Activated CD4-positive, alpha-beta T cell treated with anti-CD3 and anti-CD28 coated beads, Interleukin-2, amount 10 ng/mL, durations not matched to agents 7 days and 5 days (primary cell): ENCODE measurements at places on chromosomes 5 and 9.

DNA sequence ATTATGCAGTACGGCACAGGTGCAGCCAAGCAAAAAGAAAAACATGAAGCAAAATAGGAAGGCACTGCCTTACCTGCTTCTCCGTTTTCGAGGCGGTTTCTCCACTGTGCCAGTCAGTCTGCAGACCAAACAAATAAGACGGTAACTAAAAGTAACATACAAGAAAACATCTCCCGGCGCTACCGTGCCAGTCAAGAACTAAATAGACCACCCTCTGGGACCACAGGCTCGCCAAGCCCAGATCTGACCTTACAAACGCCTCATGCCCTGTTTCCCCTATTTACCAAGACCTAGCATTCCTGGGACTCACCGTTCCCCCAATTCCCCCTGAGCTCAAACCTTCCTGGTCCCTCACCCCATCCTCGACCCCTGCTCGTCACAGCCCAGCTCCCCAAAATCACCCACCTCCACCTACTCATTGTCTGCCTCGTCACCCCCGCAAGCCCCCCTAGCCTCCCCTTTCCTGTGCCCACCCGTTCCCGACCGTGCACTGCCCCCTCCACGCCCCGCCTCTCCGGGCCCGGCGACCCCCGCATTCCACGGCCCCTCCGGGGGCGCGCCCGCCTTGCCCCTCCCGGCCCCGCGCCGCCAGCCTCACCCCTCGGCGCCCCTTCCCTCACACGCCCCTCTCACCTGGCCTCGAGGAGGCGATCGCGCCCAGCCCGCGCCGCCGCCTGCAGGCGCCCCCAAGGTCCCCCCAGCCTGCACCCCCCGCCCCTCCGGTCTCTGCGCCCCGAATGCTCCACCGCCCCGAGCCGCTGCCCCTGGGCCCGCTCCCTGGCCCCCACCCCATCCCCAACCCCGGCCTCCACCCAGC lies 560 bp downstream of the SCAI start:
- DNase-seq: peak; percentile 23

- DNase-seq: no peak
These were observed 194.4 kb downstream of the IZUMO3 start for GRCh38 chr9:24351258-24351657.

DNA sequence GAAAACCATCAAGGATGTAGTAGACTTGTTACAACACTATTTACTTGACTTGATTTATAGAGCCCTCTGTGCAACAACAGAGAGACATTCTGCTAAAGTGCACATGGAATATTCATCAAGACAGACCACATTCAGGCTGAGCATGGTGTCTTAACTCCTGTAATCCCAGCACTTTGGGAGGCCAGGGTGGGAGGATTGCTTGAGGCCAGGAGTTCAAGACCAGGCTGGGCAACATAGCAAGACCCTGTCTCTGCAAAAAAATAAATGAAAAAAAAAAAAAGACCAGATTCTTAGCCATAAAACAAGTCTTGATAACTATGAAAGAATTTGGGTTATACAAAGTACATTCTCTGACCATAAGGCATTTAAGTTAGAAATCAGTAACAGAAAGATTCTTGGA lies 25.3 kb downstream of the DENND4C start:
- no peak for DNase-seq

GRCh38 chr9:80648336-80648735 lies 1041.0 kb downstream of the TLE1 start:
- DNase-seq: no peak

- no peak for DNase-seq
These were observed 100.6 kb downstream of the FSTL4 start for GRCh38 chr5:133511653-133512235.

- no peak for DNase-seq
These were observed 61.3 kb downstream of the GLIS3 start for GRCh38 chr9:4238522-4238921.

- DNase-seq: no peak
These were observed 213.3 kb upstream of the FBXL7 start for GRCh38 chr5:15286650-15287049.

DNA sequence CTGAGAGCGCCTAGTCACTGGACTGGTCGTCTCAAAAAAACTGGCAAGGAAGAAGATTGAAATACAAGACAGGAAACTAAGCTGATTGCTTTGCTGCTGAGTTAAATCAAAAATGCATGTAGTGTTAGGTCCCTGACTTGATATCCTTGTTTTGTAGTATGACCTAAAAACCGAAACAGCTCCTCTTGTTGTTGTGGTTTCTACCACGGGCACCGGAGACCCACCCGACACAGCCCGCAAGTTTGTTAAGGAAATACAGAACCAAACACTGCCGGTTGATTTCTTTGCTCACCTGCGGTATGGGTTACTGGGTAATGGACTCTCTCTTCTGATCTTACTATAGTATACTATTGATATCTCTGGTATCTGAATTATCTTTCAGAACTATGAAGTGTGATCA lies 4.3 kb downstream of the MTRR start:
- peak; percentile 41 for DNase-seq

GRCh38 chr9:137876781-137877386 lies 698 bp upstream of the CACNA1B start:
- no peak for DNase-seq

DNA sequence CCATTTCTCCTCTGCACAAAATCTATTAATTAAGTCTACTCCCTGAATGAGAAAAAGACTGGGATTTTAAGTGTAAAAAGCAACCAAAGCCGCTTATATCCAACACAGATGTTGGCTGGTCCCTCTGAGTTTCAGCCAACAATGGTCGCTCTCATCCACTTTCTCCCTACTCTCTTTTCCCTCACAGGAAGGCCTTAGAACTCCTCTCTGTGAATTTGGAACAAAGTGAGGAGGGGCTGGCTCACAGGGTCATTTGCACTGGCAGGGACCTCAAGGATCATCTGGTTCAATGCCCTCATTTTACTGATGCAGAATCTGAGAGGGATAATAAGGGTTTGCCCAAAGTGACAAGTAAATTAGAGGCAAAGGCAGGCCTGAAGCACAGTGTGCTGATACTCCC lies 64.0 kb downstream of the DPYSL3 start:
- no peak for DNase-seq

- no peak for DNase-seq
These were observed 43.0 kb downstream of the PRRC2B start for GRCh38 chr9:131436865-131437271.

- no peak for DNase-seq
These were observed 209.8 kb downstream of the CWC27 start for GRCh38 chr5:64978546-64978945.

DNA sequence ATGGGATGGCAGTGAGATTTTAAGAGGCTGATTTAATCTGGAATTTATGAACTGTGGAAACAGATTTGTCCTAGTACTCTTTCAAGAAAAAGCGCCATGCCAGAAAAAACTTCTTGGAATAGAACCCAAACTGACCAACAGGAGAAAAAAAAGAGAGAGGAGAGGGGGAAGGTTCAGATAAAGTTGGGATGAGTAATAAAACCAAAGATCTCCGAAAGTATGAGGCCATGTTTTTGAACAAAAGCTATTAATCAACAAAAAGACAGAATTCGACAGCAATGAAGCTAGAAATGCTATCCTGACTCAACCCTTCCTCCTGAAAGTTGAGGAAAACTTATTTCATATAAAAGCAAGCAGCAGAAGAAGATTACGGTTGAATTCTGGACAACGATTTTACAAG lies 135.5 kb downstream of the CEMIP2 start:
- no peak for DNase-seq

- DNase-seq: no peak
These were observed 273.1 kb downstream of the KIAA0825 start for GRCh38 chr5:94345257-94345656.

DNA sequence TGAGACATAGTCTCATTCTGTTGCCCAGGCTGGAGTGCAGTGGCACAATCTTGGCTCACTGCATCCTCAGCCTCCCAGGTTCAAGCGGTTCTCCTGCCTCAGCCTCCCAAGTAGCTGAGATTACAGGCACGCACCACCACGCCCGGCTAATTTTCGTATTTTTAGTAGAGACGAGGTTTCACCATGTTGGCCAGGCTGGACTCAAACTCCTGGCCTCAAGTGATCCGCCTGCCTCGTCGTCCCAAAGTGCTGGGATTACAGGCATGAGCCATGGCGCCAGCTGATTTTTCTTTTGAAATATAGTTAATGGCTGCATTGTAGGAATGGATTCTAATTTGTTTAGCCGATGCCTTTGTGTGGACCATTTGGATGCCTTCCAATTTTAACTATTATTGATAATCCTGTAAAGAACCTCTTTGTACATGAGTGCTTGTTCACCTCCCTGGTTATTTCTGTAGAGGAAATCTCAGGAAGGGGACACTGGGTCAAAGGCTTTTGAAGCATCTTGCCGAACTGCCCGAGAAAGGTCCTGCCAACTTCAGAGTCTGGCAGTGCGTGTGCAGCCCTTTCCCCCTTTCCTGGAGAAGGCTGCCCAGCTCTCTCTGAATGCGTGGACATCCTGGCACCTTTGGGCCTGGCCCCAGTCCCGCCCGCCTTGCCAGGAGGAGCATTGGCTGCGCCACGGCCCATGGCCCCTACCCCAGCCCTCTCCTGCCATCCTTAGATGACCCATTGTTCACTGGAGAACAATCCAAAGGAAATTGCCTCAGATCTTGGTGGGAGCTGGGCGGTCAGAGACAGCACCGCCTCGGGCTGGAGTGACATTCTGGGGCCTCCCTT lies 8.9 kb upstream of the NUP214 start:
- DNase-seq: no peak

DNA sequence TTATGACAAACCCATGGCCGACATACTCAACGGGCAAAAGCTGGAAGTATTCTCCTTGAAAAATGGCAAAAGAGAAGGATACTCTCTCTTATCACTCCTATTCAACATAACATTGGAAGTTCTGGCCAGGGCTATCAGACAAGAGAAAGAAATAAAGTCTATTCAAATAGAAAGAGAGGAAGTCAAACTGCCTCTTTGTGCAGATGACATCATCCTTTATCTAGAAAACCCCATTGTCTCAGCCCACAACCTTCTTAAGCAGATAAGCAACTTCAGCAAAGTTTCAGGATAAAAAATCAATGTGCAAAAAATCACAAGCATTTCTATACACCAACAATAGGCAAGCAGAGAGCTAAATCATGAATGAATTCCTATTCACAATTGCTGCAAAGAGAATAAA lies 1799.9 kb upstream of the ACO1 start:
- DNase-seq: no peak

DNA sequence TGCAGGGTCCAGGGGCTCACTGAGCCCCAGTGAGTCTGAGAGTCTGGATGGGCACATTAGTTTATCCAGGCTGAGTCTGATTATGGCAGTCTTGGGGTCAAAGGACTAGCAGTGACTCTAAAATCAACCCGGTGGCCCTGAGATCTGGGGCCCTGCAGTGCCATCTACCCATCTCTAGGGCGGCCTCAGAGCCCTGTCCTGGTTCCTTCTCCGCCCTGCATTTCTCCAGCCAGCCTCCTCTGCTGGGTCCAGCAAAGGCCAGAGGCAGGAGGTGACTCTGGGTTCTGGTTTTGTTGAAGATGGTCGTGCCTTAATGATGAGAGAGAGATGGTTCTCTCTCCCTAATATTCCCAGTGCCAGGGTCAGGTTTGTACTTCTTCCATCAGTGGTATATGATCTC lies 15.0 kb downstream of the DCANP1 start:
- DNase-seq: no peak

DNA sequence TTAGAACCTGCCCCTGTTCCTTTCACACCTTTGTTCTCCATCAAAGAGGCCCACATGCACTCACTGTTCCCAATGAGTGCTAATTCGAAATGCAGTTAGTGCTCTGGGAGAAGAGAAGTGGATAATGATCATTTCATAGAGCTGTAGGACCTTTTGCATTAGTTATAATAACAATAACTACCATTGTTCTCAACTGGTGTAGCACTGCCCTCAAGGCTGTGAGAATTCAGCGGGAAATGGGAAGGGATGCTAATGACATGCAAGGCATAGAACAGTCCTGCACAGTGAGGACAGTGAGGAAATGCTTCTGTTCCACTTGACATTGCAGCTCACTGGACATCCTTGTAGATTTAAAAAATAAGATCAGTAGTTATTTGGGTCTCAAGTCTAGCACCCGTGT lies 187.4 kb downstream of the FBXL7 start:
- no peak for DNase-seq

DNA sequence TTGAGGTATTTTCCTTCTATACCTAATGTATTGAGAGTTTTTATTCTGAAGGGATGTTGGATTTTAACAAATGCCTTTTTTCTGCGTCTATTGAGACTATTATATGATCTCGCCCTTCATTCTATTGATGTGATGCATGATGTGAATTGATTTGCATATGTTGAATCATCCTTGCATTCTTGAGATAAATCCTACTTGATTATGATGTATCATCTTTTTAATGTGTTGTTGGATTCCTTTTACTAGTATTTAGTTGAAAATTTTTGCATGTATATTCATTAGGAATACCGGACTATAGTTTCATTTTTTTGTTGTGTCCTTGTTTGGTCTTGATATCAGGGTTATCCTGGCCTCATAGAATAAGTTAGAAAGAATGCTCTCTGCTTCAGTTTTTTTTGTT lies 169.7 kb downstream of the NPR3 start:
- DNase-seq: no peak

DNA sequence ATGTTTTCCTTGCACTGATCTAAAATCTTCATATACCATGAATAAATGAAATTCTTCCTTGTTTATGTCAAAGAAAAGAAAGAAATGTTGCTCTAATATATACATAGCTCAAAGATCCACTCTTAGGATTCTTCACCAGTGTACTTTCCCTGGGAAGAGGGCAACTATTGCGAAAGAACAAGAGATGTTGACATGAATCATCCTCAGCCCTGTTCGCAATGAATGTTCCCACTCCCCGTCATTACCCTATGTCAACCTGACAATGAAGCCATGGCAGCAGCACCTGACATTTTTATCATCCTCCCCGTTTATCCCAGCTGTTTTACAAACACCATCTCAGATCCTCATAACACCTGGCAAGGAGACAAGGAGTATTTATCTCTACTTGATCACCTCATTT lies 409.1 kb upstream of the GRIA1 start:
- DNase-seq: no peak

DNA sequence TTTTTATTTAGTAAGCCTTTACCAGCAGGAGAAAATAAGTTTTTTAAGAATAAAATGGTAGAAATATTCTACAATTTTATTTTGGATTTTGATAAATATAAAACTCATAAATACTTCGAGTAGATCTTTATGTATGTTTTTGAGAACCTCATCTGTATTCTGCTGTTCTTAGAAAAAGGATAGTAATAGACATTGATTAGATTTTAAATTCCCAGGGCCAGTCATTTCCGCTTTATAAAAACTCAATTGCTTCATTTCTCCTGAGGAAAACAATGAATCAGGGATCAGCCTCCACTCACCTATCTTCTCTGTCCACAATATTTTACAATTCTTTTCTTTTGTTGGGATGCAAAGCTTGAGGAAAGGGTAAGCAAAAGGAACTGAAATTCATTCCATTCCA lies 1983.5 kb upstream of the C9orf72 start:
- no peak for DNase-seq

- no peak for DNase-seq
These were observed 192.6 kb downstream of the TLE4 start for GRCh38 chr9:79764374-79764773.
